ENCODE measurements at places on chromosomes 2 and 18. TPM values are rescaled to one million over a fixed set of nuclear protein-coding genes. Genes with fewer than 3 reads are reported as not detected.

DNA sequence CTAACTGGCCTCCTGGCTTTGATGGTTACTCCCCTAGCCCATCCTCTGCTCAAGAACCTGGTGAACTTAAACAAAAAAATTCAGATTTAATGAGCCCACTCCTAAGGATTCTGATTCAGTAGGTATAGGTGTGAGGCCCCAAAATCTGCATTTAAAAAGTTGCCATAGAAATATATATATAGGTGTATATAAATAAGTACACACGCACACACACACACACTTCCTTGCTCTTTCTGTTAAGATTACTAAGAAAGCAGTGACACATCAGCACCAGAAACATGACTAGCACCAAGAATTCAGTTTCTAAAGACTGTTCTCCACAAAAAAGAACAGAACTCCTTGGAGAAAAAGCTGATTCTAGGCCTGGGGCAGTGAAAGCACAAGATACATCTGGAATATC is 17.8 kb downstream of the EML6 start:
- DNase-seq, result no peak

GRCh38 chr2:156800065-156800653 is 364.0 kb downstream of the GPD2 start:
- DNase-seq, result no peak

C2orf78 gene
- not detected for total RNA-seq

- no peak for DNase-seq
These were observed 228.3 kb downstream of the ZNF521 start for GRCh38 chr18:25123438-25124232.

GRCh38 chr2:191122638-191123294 is 28.0 kb downstream of the STAT4 start:
- no peak for DNase-seq

GRCh38 chr2:64632835-64633819 is 20.6 kb downstream of the SERTAD2 start:
- no peak for DNase-seq

GRCh38 chr2:86256982-86257381 is 57.7 kb downstream of the MRPL35 start:
- no peak for DNase-seq

DNA sequence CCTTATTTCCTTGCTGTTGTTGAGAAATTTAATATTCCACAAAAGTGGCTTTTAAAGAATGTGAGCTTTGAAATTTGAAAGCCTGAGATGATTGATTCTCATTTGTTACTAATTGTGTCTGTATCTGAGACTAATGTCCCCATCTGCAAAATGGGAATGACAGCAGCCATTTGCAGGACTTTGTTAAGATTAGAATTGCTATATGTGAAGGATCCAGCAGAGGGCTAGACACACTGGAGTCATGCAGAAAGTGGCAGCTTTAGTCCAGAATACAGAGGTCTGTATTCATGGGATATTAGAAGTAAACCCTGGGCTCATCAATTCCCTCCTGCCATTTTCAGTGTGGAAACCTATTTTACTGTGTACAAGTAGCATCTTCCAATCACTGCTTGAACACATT is 296.5 kb upstream of the GYPC start:
- no peak for DNase-seq

DNA sequence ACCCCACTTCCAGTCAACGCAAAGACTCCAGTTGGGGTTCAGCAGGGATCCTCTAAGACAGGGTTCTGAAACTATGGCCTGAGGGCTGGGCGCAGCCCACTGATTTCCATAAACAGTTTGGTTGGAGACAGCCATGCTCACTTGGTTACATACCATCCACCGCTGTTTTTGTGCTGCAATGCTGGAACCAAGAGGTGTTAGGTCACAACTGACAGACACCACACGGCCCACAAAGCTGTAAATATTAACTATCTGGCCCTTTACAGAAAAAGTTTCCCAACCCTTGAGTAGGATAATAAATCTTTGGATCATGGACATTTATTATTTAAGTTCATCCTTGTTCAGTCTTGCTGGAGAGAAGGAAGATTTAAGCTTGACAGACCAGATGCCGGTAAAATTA is 8.4 kb upstream of the CD226 start:
- DNase-seq, result no peak

- DNase-seq, result no peak
These were observed 435.9 kb downstream of the DCDC2C start for GRCh38 chr2:4139316-4139715.

DNA sequence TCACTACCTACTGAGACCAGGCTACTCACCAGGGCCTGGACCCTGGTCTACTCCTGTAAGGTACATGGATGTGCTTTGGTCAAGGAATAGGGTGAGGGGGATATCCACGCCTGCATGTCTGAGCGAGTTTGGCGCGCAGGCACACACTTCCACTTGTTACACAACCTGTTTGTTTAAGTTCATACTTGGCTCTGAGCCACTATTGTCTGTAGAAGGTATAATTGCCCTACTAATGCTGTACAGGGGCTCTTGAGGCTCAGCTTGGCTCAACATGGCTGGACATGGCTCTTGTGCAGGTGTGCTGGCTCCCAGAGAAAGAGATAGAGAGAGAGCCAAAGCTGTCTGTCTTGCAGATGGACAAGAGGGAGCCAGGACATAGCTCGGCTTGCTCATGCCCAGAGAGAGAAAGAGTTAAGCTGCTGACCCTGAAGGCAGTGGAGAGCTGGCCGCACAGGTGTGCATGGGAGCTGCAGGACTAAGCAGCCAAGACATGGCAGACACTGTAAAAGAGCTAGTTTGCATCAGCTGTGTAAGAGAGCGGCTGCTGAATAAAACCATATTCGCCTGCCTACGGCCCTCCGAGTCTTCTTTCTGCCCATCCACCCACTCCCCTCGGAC is 35.2 kb downstream of the NPPC start:
- DNase-seq, result no peak

GPR75 gene
- total RNA-seq, result 1.1 TPM

GRCh38 chr2:132651115-132652045 is 18.6 kb downstream of the LYPD1 start:
- no peak for DNase-seq

DNA sequence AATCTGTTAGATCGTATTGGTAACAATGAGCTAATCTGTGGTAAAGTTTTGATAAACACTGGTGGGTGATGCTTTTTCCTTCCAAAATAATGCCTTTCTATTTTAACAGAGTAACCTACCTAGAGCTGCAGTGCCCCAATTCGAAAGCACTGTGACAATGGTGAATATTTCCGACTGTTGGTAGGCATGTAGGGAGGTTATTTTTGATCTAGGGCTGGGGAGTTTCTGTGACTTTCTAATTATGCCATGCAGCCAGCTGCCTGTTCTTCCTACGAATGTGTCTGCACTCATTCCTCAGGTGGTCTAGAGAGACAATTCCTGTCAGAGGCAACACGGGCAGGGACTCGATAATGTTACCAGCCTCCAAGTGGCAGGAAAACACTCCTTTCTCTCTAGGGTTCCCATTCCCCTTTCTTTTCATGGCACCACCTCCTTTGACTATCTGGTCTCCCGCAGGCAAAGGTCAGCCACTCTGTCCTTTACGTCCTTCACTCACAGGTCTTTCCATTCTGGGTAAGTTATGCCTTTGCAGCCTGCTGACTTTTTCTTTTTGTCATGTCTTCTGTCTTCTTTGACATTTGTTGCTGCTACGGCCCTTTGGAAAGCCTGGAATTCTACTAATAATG is 167.2 kb upstream of the MGAT5 start:
- no peak for DNase-seq

Measured in colonic mucosa (tissue), 4 donors.